RPMI7951 (cell line): ENCODE measurements at places on chromosomes 4 and X. TPM values are rescaled to one million over a fixed set of nuclear protein-coding genes. Genes with fewer than 3 reads are reported as not detected.

The FOXR2 gene
- 1.2 and 2.0 TPM in 2 replicates for total RNA-seq

The SYTL4 gene
- total RNA-seq: 0.88 and 1.3 TPM in 2 replicates

The RHOXF2 gene
- 0.29 TPM in 1 of 2 replicates, not detected in the other for total RNA-seq

The ENOPH1 gene
- 41.4 and 47.8 TPM in 2 replicates for total RNA-seq

The IL21 gene
- total RNA-seq: not detected in 2 replicates

The USP17L28 gene
- not detected in 2 replicates for total RNA-seq

The GPR50 gene
- not detected in 2 replicates for total RNA-seq

The PGAM4 gene
- not detected in 2 replicates for total RNA-seq

The PRDM5 gene
- total RNA-seq: 10.8 and 11.4 TPM in 2 replicates

The GRPR gene
- total RNA-seq: 0.20 and 0.60 TPM in 2 replicates

The SPINK2 gene
- total RNA-seq: not detected in 2 replicates

The CFI gene
- 1.1 and 1.6 TPM in 2 replicates for total RNA-seq

The SMIM31 gene
- total RNA-seq: not detected in 2 replicates

The TRPC5OS gene
- total RNA-seq: not detected in 2 replicates

The SLC6A14 gene
- not detected in 2 replicates for total RNA-seq

The NAT8L gene
- total RNA-seq: 0.10 TPM in 1 of 2 replicates, not detected in the other

The PABPC5 gene
- 2.1 and 3.4 TPM in 2 replicates for total RNA-seq

The FGB gene
- not detected in 2 replicates for total RNA-seq

The CLCN4 gene
- total RNA-seq: 0.78 and 1.2 TPM in 2 replicates

The CCDC110 gene
- total RNA-seq: 1.2 and 3.3 TPM in 2 replicates

The CENPU gene
- 77.7 and 93.6 TPM in 2 replicates for total RNA-seq

The CT55 gene
- total RNA-seq: 0.39 TPM in 1 of 2 replicates, not detected in the other

The PPP1R2C gene
- total RNA-seq: not detected in 2 replicates

The SPANXN4 gene
- not detected in 2 replicates for total RNA-seq

The ZNF630 gene
- total RNA-seq: 3.5 and 3.7 TPM in 2 replicates

The SPANXN3 gene
- total RNA-seq: not detected in 2 replicates

The CLIC2 gene
- total RNA-seq: 11.5 and 14.6 TPM in 2 replicates

The FAM9A gene
- not detected in 2 replicates for total RNA-seq

The GC gene
- not detected in 2 replicates for total RNA-seq

The H2AZ1 gene
- 1,240 and 1,294 TPM in 2 replicates for total RNA-seq

The DHRSX gene
- total RNA-seq: 14.4 and 16.9 TPM in 2 replicates

The HTN1 gene
- total RNA-seq: not detected in 2 replicates

The ABLIM2 gene
- under 0.01 and 0.29 TPM in 2 replicates for total RNA-seq

The CT47A1 gene
- total RNA-seq: not detected in 2 replicates

The TMPRSS11A gene
- not detected in 2 replicates for total RNA-seq

The RELL1 gene
- 42.1 and 55.3 TPM in 2 replicates for total RNA-seq

The SRPX2 gene
- total RNA-seq: 7.7 and 11.0 TPM in 2 replicates

The RHOXF1 gene
- total RNA-seq: not detected in 2 replicates

The MAGEA8 gene
- total RNA-seq: 1.1 and 1.4 TPM in 2 replicates

The MAGEB2 gene
- total RNA-seq: 0.72 and 0.78 TPM in 2 replicates

The TSPAN5 gene
- total RNA-seq: 25.2 and 26.6 TPM in 2 replicates

The MAGEA9B gene
- total RNA-seq: not detected in 2 replicates

The NEIL3 gene
- total RNA-seq: 17.3 and 19.2 TPM in 2 replicates
